Activated CD8-positive, alpha-beta memory T cell treated with anti-CD3 and anti-CD28 coated beads for 1 hour (primary cell): ENCODE measurements at places on chromosomes 3 and 15.

GRCh38 chr15:59237924-59238331 is 31.3 kb downstream of the LDHAL6B start:
- no peak for DNase-seq

GRCh38 chr3:156626104-156626503 is 48.3 kb upstream of the TIPARP start:
- DNase-seq = no peak

GRCh38 chr3:100185847-100186246 is 71.5 kb upstream of the FILIP1L start:
- DNase-seq = no peak

DNA sequence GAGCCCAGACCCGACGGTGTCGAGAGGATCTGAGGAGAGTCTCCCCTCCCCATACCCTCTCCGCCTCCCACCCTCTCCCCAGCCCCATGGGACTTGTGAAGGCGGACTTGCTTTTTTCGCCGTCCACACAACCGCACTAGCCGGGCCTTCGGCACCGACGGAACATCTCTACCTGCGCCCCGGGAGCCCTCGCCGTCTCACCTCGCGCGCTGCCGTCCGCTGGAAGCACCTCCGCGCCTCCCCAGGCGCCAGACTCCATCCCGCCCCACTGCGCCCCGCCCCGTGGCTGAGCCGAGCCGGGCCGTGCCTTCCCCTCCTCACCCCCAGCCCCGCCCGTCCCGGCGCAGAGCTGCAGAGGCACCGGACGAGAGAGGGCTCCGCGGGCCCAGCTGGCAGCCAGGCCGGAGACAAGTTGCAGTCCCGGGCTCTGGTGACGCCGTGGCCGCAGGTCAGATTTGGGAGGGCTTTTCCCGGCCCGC is at the start of the genes DUOX1 and DUOXA1:
TSS of gene DUOX1 (plus strand) at position 344 of the 479 bp plus-strand sequence. CDS start 1,973 bp downstream, outside the sequence.
TSS of gene DUOXA1 (minus strand) at position 229 of the 479 bp plus-strand sequence. CDS start 6,865 bp downstream, outside the sequence.
- no peak for DNase-seq

DNA sequence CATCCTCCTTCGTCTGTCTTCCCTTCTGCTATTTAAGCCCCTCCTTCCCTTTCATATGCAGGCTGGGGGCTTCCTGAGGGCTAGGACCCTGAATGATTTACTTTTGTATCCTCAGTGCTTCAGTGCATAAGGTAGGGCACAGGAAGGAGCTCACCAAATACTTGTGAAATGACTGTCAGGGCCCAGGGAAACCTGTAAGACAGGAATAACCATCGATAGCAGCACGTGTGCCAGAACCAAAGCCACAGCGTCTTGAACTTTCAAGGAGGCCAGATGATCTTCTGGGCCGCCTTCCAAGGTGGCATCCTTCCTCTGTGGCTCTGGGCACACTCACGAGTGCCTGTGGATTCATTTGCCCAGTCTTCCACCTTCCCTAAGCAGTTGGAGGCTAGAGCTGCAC is 3.9 kb downstream of the TMED3 start:
- DNase-seq = no peak

DNA sequence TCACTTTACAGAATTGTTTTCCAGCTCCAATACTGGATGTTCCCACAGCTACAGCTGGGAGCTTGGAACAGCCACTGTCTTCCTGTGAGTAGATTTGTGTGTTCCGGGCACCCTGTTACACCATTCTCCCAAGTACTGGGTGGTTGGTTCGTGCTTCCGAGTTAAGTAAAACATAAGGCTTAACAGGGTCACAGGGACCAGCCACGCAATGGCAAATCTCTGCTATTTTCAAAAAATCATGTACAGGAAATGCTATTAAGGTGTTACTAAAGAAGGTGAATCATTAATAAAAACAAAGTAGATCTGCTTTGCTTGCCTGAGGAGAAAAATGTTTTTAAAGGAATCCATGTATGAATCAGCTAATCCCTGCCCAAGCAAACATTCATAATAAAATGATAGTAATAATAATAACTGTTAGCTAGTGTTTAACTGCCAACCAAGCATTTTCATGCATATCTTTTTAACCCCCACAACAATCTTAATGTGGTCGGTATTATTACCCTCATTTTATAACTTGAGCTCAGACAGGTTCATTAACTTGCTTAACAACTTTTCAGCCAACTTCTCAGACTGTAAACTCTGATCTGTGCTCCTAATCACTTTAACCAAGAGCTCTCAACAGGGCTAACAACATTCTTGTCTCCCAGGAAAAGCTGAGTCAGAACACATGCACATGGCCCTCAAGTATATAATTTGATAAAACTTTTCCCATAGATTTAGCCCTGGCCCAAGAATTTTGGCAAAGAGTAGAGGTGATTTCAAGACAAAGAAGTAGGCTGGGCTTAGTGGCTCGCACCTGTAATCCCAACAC is 2.7 kb upstream of the C2CD4A start:
- no peak for DNase-seq
